ENCODE measurements at places on chromosomes 5 and 9. TPM values are rescaled to one million over a fixed set of nuclear protein-coding genes. Genes with fewer than 3 reads are reported as not detected.

DNA sequence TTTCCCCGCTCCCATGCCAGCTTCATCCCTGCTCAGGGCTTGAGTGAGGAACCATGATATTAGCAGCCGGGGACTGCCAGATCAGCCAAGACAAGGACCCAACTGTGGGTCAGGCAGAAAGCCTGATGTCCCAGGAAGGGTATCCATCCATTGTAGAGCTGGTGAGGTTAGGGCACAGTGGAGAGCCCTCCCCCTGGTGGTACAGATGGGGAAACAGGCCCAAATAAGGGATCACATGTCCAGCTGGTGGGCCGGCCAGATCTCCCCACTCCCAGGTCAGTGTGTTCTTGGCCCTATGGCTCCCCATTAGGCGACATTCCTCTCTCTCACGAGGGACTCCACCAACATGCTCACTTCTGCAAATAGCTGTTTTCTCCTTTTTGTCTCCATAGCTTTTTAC, 9.0 kb downstream of the CDX1 start:
- DNase-seq: no peak

GRCh38 chr9:75130621-75131230, 42.4 kb downstream of the OSTF1 start:
- no peak for DNase-seq

DNA sequence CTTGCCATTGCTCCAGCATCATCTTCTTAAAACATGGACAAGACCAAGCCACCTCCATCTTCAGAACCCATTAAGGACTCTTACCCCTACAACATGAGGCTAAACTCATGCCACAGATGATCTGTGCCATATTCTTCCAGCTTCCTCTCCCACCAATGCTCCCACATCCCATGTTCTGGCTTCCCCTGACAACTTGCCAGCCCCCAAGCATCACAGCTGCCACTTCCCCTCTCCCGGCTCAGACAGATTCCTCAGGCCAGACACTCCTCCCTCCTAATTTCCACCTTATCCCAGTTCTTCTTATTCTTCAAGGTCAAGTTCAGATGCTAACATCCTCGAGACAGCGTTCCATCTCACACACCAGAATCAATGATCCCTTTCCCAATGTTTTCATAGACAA, 57.8 kb downstream of the ANKH start:
- DNase-seq: no peak

- DNase-seq: no peak
These were observed 91.8 kb upstream of the OR13F1 start for GRCh38 chr9:104412238-104412637.

DNA sequence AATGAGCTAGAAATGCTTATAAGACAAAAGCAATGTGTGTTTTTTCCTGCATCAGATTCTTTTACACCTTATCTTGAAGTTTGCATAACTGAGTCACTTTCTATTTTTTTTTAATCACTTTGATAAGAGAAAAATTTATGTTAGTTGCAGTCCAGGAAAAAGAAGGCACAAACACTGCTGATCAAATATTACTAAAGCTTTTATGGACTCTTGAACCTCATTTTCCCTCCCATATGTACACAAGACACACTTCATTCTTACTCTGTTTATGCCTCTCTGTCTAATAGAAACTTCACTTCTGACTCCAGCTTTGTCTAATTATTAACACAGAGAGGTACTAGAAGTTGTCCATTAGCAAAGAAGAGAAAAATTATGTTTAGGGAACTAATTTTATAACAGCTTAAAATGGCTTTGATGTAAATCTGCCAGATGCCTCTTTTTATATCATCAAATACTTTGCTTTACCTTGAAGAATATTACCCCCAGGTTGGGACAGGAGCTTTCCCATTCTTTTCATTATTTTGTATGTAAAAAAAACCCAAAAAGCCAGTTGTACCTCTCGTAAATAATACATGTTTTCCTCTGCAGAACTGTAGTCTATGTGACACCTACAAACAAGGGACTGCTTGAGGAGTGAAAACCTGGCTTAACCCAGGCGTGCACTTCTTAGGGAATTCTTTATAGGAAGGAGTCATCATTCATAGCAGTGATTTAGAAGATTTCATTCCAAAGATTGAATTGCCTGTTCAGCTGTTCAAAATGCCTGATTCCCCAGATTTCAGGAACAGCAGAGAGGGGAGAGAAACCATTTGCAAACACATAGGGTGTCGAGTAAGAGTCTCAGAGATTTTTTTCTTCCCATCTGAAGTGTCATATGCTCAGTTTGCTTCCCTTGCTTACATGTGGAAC, 72.6 kb downstream of the DAPK1 start:
- no peak for DNase-seq

DNA sequence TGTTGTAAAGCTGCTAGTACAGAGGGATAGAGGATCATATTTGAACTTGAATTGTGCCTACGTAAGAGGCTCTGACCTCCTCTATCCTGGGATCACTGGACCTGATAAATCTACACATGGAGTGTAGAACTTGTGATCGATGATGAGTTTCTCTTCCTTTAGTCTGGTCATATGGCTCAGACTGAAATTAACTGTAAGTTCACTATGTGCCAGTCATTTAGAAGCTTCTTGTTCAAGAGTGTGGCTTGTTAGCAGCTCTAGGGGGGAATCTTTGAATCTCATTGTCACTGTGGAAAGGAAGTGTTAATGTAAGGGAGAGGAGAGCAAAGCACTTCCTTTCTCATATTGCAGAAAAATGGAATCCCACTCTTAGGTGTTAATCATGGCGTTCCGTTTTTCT, 12.1 kb downstream of the ZBTB34 start:
- no peak for DNase-seq

GRCh38 chr5:7873216-7873615, 4.3 kb downstream of the MTRR start:
- DNase-seq: no peak

- peak; percentile 67 for DNase-seq
These were observed 61.5 kb upstream of the RNF130 start for GRCh38 chr5:180133060-180133459.

DNA sequence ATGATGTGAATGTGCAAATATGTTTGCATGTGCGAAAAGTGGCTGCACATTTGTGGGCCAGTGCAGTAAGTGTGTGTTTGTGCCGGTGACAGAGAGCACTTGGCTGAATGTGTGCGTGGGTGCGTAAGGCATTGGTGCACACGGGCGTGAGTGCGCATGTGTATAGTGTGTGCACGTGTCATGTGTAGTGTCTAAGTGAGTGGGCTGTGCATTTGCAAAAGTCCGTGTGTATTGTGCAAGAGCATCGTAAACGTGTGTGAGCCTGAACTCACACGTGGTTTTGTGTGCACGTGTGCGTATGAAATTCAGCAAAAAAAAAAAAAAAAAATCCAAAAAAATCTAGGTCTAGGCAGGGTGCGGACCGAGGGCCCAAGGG, 6.5 kb upstream of the EBF1 start:
- DNase-seq: no peak

DNA sequence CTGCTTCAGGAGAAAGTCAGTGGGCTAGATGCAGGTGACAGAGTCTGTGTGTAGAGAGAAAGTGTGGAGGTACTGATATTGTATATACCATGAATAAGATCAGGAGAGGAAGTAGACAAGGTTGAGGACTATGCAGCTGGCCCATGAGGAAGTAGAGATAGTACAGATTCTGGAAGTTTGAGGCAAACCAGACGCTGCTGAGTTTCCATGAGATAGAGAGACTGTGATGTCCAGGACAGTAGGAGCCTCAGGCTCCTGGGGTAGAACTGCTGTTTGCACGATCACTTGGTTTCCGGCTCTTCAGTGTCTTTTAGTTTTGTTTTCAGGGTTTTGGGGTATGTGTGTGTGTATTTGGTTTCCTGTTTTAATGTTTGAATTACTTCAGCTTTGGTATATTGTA, 13.6 kb downstream of the OTULINL start:
- no peak for DNase-seq

DNA sequence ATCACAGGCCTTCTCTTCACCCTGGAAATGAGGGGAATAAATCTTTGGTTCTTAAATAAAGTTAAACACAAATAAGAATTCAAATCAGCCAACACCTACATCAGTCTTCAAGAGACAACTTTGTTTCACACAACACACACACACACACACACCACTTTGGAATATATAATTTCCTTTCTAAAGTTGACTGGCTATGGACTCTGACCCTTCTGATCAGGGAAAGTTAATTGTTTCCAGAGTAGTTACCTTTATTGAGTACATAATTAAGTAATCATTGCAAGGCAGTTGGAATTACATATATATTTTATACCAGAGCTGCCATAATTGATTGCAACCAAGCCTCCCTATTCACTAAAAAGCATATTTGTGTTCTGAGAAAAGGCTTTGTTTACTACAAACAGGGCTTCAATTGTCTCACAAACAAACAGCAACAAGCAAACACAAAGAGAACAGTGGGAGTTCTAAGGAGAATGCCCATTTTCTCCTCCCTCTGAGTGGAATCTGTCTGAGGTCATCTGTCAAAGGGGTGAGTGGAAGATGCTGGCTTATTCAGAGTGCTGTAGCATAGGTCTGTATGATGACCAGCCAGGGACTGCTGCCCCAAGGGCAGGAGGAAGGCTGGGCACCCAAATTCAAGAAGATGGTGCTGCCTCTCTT, 136.6 kb downstream of the SEMA6A start:
- DNase-seq: no peak

DNA sequence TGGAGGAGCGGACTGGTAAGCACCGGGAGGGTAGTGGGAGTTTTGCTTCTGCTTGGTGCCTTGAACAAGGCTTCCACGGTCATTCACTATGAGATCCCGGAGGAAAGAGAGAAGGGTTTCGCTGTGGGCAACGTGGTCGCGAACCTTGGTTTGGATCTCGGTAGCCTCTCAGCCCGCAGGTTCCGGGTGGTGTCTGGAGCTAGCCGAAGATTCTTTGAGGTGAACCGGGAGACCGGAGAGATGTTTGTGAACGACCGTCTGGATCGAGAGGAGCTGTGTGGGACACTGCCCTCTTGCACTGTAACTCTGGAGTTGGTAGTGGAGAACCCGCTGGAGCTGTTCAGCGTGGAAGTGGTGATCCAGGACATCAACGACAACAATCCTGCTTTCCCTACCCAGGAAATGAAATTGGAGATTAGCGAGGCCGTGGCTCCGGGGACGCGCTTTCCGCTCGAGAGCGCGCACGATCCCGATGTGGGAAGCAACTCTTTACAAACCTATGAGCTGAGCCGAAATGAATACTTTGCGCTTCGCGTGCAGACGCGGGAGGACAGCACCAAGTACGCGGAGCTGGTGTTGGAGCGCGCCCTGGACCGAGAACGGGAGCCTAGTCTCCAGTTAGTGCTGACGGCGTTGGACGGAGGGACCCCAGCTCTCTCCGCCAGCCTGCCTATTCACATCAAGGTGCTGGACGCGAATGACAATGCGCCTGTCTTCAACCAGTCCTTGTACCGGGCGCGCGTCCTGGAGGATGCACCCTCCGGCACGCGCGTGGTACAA, 556 bp downstream of the PCDHGC3 start:
- no peak for DNase-seq

DNA sequence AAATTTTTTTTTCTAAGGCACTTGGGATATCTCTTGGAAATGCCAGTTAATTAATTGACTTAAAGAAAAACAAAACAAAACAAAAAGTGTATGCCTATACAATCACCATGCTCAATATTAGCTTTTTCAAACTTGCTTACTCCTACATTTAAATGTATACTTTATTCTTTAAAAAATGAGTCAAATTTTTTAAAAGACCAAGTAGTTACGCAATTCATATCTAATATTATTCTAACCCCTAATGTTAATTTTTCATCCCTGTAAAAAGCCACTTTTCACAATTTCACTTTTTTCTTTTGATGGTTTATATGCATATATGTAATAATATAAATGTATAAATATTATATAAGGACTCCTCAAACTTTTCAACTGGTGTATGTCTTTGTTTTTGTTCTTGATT, 211.2 kb downstream of the PRDM9 start:
- no peak for DNase-seq

- no peak for DNase-seq
These were observed 20.7 kb upstream of the SMU1 start for GRCh38 chr9:33097192-33097591.

DNA sequence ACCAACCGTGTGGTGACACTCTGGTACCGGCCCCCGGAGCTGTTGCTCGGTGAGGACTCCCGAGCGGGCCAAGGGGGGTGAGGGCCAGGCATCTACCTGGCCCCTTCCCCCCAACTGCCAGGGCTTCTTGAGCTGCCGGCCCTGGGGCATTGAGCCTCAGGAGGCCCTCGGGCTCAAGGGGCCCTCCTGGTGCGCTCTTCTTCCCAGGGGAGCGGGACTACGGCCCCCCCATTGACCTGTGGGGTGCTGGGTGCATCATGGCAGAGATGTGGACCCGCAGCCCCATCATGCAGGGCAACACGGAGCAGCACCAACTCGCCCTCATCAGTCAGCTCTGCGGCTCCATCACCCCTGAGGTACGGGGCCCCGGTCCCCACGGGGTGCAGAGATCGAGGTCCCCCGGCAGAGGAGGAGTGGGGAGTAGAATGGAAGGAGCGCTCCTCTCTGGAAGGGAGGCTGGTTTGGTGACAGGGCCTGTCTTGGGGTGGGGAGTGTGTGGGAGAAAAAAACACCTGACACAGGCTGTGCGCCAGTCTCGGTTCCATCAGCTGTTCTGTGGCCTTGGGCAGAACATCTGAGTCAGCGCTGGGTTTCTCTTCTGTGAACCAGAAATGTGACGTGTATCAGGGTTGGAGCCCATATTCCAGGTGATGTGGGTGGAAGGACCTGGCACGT, 2.6 kb downstream of the CDK9 start:
- no peak for DNase-seq

GRCh38 chr5:33883482-33883881, 8.3 kb downstream of the ADAMTS12 start:
- DNase-seq: no peak

DNA sequence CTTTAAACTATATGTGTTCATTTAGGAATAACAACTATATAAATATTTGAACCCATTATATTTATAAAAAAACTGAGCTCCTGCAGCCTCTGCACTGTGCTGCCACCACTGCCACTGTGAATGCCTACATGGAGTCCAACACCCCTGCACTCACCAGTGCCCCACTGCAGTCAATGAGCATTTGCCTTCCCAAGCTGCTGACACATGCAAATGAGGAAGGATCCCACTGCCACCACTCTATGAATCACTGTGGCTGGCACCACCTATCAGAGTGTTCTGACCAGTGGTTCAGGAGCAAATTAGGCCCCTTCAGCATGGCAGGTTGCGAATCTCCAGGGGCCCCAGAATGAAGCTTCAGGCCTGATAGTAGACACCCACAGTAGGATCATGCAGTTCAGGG, 9.1 kb downstream of the IFNA5 start:
- no peak for DNase-seq

- peak; percentile 89 for DNase-seq
These were observed 932 bp downstream of the SLC12A2 start for GRCh38 chr5:128084228-128085167.

GRCh38 chr9:89920131-89920530, 315.3 kb downstream of the GADD45G start:
- no peak for DNase-seq

- no peak for DNase-seq
These were observed 4.9 kb downstream of the TRAF1 start for GRCh38 chr9:120921661-120922181.

- DNase-seq: no peak
These were observed 43.9 kb downstream of the PDCD1LG2 start for GRCh38 chr9:5554254-5554653.

GRCh38 chr9:14652729-14653377, 40.4 kb downstream of the ZDHHC21 start:
- no peak for DNase-seq

The LHX3 gene
- total RNA-seq: not detected

The SLC9A3 gene
- 1.1 TPM for total RNA-seq

The C5orf52 gene
- not detected for total RNA-seq

The SNCAIP gene
- total RNA-seq: 3.6 TPM

The PFN3 gene
- not detected for total RNA-seq

The AMBP gene
- not detected for total RNA-seq

The RNF183 gene
- total RNA-seq: not detected

The IFNE gene
- not detected for total RNA-seq

The PRDM12 gene
- total RNA-seq: not detected

The TERT gene
- not detected for total RNA-seq

The NPR3 gene
- 43.3 TPM for total RNA-seq

The PCDHA12 gene
- total RNA-seq: 0.29 TPM

Measured in mesenteric fat pad (tissue), 1 donor.